ENCODE measurements at places on chromosomes 12 and 14.

DNA sequence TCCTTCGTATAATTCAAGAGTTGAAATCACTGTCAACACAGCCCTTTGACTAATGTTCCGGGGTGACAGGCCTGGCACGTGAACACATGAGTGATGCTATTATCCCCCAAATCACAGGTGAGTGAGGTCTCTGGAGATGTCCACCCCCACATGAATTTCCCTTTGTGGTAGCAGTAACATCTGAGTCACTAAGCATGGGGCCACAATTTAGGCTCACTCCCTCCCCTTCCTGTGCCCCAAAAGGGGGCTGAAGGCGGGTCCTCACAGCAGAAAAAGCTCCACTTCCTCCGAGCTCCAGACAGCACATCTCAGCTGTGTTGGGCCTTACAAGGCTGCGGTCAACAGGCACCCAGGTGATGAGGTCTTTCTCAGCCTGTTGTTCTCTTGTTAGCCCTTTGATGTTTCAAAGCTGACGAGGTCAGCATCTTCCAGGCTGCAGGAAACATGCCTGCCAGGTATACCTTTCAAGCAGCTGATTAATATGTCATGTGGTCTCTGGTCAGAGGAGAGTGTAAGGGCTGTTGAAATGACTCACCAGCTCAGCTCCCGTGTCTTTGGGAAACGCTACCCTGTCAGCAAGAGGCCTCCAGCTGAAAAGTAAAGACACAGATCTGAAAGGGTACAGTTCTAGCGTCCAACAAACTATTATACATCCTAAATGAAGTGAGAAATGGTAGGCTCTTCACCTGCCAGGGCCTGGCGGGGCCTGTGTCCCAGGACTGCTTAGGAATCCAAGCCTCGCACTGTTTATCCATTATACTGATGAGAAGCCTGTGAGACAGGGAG, 107.3 kb downstream of the ZFP36L1 start:
- peak; percentile 62 for DNase-seq

DNA sequence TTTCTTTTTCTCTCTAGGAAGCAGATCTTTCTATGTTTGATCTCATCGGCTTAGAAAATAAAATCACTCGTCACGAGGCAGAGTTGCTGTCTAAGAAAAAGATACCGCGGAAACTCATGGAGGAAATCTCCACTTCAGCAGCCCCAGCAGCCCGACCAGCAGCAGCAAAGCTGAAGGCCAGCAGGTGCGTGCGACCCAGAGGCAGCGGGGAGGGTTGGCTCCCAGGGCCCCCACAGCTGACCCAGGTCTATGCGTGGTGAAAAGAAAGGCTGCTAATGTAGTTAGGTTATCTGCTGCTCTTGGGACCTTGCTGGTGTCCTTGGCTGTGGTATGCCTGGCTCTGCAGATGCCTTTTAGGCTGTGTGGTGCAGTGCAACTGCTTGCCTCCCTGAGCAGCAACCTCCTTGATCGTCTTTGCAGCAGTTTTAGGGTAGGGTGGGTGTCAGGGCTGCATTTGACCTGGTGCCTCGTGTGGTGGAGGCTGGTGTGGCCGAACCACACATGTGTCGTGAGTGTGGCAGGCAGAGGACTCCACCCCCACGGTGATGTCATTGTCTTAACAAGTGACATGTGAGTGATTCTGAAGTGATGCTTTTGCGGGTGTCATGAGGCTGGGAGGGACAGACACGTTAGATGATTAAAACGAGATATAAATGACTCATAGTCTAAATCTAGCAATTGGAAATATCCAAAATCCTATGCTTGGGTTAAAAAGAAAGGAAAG, 68.6 kb downstream of the EP400 start:
- no peak for DNase-seq

DNA sequence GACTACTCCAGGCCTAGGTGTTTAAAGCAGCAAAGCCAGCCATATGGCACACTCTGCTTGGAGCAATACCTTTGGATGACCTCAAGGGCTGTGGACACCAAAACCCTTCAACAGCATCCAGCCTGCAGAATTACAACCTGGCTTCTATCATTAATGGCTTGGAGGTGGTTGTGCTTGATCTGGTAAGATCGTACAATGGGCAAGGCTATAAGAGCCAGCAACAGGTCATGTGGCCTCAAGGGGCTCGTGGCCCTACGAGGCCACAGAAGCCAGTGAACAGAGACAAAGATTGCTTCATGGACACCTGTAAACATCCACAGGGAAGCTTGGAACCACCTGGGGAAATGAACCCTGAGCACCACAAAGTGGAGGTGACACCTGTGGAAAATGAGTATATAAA, 657.3 kb downstream of the BCL11B start:
- no peak for DNase-seq

DNA sequence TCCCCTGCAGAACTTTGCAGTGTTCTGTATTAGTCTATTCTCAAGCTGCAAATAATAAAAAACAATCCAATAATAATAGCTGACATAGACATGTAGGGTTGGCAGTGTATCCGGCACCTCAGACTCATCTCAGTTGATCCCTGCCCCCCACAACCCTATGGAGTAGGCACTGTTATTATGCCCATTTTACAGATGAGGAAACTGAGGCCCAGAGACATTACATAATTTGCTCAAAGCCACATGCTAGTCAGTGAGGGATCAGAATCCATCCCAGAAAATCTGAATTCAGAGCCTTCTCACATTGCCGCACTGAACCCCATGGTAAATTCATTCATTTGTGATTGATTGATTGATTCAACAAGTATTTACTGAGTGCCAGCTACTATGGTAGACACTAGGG, 226.6 kb upstream of the PWP1 start:
- DNase-seq: no peak

DNA sequence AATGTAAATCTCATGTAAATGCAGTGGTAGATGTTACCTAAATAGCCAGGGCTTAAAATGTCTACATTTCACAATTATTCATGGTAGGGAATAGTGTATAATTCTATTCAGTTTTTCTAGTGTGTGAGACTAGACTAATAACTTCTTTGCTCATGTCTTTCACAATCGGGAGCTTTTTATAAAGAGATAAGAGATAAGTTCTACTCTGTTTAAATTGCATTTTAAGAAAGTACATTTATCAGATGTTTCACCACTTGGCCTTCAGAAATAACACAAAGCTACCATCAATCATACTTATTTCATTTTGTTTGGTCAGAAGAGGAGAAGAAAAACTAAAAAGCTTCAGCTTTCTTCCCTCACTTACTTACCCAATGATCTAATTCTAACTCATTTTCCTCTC, 725.5 kb upstream of the FLRT2 start:
- DNase-seq: no peak
